ENCODE measurements at places on chromosomes 7 and 10. TPM values are rescaled to one million over a fixed set of nuclear protein-coding genes. Genes with fewer than 3 reads are reported as not detected.

DNA sequence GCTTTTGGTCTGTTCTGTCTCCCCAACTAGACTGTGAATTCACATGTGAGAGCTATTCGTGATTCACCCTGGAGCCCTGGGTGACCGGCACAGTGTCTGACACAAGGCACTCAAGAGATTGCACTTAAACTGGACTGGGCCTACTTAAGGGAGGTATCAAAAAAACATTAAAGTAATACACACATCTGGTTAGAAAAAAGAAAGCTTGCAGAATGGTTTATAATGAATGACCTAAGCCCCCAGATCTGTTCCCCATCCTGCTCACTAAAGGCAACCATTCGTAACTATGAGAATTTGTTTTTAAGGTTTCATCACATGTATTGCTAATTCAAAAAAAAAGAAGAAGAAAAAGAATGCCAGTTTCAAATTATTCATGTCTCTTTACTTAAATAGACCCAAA lies 74.5 kb downstream of the DGKI start:
- no peak for DNase-seq

DNA sequence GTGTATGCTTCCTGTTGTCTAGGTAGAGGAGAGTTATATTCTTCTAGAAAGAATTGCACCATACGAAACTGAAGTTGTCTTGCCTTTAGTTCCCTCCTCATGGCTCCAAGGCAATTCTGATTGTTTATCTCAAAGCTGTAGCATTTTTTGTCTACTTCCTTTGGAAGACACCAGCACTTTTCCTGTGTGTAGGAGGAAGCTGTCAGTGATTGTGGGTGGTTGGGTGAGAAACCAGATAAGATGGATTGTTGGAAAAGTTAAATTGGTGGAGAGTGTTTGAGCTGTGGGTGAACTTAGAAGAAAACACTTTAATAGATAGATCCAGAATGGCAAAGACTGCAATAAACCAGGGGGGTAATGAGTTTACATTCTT lies 12.1 kb upstream of the CSTF2T start:
- no peak for DNase-seq

GRCh38 chr10:23556727-23557440 lies 118.0 kb downstream of the OTUD1 start:
- no peak for DNase-seq

- no peak for DNase-seq
These were observed 225.3 kb downstream of the GLRX3 start for GRCh38 chr10:130361351-130362105.

GRCh38 chr7:5586963-5587348 lies 163.3 kb upstream of the TNRC18 start:
- DNase-seq, result no peak

DNA sequence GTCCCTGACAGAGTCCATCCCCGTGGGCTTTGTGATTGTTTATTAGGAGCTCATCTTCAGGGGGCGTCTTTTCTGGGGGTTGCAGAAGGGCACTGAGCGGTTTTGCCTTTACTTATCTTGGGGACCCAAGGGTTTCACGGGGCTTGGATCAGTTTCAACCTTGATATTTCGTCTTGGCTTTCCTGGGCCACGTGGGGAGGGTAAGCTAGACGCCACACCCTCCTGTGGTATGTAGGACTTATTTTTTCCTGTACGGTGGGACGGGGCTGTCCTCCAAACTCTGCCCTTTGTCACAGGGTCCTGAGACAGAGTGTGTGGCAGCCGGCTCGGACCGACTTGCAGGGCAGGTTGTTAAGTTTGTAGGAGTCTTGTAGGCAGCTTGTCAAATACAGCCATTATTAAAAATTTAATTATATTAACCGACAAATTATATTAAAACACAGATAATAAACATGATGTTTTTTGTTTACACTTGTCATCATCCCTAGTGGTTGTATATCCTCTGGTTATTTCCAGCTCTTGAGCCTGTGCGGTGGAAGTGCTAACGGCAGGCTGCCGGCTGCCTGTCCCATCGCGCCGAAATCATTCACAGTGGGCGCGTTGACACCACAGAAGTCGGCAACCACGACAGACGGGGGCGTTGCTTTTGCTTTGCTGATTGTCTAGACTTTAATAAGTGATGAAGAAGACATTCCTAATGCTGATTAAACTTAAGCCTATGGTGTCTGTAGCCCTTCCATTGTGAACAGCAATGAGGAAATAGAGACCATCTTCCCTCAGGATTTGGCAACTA lies 193.2 kb downstream of the DNAJB6 start:
- DNase-seq, result no peak

DNA sequence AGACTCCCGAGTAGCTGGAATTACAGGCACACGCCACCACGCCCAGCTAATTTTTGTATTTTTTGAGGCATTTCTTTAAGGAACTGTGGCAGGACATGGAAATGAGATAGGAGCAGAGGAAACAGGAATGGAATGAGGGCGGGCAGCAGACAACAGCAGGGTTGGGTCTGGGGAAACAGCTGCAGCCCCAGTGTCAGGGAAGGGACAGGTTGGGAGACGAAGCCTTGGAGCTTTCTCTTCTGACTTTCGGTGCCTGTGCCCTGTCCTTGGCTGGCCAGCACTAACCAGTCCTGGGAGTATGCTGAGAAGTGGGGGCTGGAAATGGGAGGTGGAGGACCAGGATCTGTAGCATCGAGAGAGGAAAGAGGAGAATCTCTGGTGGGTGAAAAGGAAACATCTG lies 47.4 kb downstream of the ATOH7 start:
- DNase-seq, result no peak

- DNase-seq, result no peak
These were observed 23.6 kb downstream of the TSPAN15 start for GRCh38 chr10:69474742-69475432.

- DNase-seq, result no peak
These were observed 63.9 kb downstream of the STK17A start for GRCh38 chr7:43646603-43647338.

DNA sequence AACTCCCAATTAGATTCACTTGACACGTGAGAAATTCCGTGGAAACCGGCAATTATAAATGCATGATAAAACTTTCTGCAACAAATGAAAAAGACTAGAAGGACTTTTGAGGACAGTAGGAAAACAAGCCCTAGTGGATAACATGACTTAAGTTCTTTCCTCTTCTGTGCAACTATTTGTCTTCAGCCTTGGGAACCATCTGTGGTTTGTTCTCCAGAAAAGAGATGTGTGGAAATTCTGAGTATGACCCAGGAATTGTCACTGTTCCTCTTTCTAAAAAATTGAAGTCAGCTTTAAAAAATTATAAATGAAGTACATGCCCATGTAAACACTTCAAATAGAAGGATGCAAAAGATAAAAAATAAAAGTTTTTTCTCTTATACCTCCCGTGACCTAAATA lies 128.6 kb upstream of the SVIL start:
- DNase-seq, result no peak

DNA sequence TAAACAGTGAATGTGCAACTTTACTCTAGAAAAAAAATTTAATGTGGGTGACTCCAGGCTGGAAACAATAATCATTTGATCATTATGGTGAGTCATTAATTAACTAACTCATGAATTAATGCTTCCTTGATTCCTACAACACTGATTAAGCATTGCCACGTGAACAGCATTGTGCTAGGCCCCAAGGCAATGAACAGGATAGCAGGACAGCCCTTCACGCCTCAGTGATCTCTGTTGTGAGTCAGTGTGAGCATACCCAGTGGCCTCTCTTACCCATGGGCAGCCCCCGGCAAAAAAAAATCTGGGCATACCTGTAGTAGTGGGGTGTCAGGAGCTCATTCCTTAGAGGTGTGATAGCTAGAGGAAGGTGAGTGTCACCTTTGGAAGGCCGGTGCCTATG lies 76.0 kb downstream of the DENND2A start:
- DNase-seq, result no peak

DNA sequence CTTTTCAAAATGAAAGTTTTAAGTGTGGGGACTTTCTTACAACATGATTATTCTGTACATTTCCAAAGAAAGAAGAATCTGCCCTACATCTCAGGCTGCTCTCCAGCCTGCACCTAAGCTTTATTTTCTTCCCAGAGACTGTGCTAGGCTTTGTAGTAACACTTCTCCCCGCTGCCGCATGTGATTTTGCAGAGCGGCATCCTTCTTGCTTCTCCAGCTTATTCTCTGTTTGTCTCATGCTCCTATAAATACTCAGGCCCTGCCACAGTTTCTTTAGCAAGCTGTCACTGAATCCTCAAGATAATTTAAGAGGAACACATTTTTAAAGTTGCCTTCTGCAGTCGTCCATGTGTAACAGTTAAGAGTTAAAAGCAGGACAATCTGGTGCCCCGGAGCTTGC lies 53.5 kb downstream of the INSYN2A start:
- DNase-seq, result no peak

HOXA11 gene
- not detected for total RNA-seq

LMTK2 gene
- total RNA-seq, result 37.1 TPM

ANXA11 gene
- 2.0 TPM for total RNA-seq

GCK gene
- 6.5 TPM for total RNA-seq

SSMEM1 gene
- total RNA-seq, result not detected

ADCYAP1R1 gene
- 34.2 TPM for total RNA-seq
